ENCODE measurements at places on chromosomes 5 and 9.

DNA sequence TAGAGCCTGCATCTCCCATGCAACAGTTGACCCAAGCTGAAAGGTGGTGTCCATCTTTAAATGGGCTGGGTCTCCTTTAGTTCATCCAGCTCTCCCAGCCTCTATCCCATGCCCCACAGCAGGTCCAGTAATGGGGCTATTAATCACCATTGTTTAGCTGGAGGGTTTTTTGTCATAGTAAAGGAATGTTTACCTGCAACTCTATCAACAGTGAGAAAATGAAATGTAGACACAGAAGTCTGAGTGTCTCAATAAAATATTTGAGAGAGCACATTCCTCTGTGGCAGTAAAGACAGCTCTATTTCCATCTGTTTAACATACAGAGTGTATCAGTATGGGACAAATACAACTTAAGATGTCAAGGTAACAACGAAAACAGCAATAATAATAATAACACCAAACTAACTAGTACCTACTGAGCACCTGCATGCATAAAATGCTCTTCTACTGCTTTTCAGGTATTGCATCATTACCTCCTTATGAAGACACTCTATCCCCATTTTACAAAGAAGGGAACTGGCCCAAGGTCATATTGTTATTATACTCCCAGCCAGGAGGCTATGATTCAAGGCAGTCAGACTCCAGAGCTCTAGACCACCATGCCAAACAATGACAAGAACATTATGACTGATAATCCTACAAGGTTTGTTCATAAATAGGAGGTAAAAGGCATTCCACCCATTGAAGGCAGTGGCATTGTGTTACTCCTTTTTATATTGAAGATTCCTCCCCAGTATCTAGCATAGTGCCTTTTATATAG is 21.0 kb upstream of the C5orf58 start:
- no peak for DNase-seq

- no peak for DNase-seq
Observed at GRCh38 chr5:61207884-61208283, 45.6 kb upstream of the SMIM15 start.

GRCh38 chr5:116378777-116379121 is 195.9 kb downstream of the SEMA6A start:
- no peak for DNase-seq

GRCh38 chr5:149666212-149666852 is 63.8 kb upstream of the PPARGC1B start:
- DNase-seq, result peak; percentile 89

DNA sequence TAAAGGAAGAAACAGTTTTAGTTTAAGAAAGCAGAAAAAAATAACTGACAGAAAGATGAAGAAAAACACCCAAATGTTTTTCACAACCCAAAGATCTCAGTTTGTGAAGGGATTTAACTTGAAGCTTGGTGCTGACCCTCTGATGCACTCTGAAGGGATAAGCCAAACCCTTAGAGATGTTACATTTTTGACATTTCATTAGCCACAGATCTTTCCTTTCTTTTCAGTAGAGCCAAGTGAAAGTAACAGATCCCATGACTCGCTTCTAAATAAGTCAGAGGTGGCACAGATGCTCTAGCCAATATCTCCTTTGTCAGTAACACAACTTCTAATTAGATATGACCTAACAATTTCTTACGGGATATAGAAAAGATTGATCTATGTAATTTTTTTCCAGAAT is 394.5 kb upstream of the EDIL3 start:
- DNase-seq, result no peak

DNA sequence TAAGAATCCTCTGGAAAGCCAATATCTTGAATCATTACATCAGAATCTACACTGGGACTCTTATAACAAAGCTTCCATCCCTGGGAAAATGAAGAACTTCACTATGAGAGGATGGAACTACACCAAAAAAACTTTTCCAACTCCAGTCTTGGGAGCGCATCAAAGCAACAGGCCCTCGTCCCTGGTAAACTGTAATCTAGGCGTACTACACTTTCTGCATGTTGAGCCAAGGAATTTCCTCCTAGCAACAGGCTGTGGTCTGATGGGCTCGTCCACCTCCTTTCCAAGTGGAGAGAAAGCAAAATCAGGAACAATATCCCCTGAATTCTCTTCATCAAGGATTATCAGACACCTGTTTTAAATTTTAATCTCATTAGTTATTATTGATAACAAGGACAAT is 94.1 kb downstream of the NFIB start:
- no peak for DNase-seq

- DNase-seq, result no peak
Observed at GRCh38 chr5:138844125-138844461, 31.0 kb downstream of the LRRTM2 start.
